Left kidney (tissue), 8 donors: ENCODE measurements at places on chromosomes 3 and 15. TPM values are rescaled to one million over a fixed set of nuclear protein-coding genes. Genes with fewer than 3 reads are reported as not detected.

The DPPA2 gene
- polyA plus RNA-seq = 1.0 TPM

The GAP43 gene
- 0.30 TPM for polyA plus RNA-seq

The CCR3 gene
- polyA plus RNA-seq = not detected

The GMPS gene
- 79.1 TPM for polyA plus RNA-seq

The MEX3B gene
- polyA plus RNA-seq = 11.1 TPM

The FAM81A gene
- polyA plus RNA-seq = 30.7 TPM

The SERPINI1 gene
- polyA plus RNA-seq = 39.9 TPM

The DPPA4 gene
- 6.1 TPM for polyA plus RNA-seq

DNA sequence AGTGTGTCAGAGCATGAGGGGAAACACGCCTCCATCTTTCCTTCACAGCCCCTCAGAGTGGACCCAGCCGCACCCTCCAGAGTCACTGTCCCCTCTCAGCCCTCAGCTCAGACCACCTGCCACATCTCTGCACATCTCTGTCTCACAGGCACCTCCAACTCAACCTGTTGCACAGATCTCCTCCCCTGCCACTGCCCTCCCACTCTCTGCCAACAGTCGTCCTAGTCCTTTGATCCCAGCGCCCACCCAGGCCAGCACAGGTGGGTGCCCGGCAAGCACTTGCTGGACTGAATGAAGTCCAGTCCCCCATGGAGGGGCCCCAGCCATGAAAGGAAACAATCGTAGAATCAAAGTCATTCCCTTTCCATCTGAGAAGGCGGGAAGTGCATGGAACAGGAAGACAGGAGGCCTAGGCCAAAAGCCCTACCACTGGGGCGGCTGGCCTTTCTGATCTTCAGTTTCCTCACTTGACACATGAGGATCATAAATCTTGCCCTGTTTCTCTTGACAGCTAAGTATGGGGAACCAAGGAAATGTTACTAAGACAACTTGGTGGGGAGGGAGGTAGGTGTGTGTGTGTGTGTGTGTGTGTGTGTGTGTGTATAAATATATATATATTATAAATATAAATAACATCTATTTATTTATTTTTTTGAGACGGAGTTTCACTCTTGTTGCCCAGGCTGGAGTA is 28.1 kb downstream of the HCN4 start:
- no peak for DNase-seq

GRCh38 chr3:105899516-105899915 is 30.7 kb upstream of the CBLB start:
- DNase-seq = no peak

DNA sequence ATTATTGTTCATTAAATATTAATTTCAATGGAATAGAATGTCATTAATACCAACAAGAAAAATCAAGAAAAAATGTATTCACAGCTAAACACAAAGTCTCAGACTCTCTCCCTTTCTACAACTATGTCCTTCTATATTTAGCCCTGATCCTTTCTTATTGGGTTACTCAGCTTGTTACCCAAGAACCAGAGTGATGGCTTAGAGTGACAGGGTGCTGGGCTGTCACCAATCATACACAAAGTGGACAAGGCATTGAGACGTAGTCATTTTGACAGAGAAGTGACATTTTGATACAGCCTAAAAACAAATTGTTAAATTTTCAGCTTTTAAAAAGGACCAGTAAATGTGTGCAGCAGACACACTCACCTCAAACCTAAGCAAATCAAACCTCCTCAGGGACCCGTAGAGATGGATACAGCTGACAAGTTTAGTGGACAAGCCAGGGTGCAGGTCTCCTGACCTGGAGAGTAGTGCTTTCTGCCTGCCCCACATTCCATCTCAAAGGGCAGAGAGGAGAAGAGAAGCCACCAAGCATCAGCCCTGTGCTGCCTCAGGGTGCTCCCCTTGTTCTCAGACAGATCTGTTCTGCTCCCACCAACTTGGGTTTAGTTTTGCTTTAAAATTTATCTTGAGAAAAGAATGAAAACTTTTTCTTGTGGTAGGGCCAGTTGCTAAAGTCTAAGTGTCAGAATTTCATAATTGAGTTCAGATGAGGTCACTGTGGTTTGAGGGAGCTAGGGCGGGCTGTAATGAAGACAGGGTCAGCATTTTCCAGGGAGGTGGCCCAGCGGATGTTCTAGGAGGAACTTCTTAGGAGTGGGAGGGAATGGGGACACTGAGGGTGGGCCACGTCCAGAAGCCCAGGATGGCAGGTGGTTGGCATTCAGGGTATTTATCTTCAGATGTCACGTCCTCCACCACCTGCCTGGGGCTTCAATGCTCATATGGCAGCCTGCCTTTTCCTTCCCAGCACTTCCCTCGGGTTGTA is 136.5 kb upstream of the TBL1XR1 start:
- DNase-seq = no peak

DNA sequence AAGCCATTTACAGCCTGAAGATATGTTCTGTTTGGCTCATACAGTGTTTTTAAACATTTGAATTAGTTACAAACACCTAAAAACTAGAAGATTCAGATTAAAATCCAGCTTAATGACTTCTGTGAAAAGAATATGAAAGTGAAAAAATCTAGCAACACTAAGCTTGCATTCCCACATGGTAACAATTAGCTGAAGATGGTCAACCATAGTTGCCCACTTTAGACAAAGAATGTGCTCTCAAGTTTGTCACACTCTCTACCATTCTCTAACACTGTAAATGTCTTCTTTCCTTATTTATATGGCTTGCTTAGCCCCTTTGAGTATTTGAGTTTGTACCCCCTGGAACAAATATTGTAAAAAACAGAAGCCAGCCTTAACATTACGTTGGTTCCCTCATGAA is 32.7 kb downstream of the HDGFL3 start:
- no peak for DNase-seq

DNA sequence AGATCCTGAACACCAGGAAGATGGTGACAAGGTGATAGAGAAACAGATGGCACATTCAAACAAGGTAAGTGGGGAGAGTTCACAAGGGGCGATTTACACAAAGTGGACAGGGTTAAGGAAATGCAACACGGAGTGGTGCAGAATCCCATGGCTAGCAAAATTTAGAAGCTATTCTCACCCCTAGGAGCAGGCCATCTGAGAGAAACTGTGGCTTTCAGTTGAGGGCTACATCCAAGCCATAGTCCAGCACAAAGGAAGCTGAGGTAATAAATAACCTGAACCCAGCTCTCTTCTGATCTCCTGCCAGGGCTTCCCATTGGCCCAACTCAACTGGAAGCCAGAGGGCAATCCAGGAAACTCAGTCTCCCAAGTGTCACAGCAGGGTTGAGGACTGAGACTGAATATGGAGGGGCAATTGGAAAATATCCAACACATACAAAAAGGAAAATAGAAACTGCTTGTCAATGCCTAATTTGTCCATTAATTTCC is 1.2 kb upstream of the ZNF445 start:
- no peak for DNase-seq

GRCh38 chr15:65690778-65691177 is 69.0 kb downstream of the SLC24A1 start:
- no peak for DNase-seq

GRCh38 chr3:190848870-190849269 is 13.6 kb downstream of the GMNC start:
- DNase-seq = no peak

GRCh38 chr3:53595660-53596059 is 101.2 kb downstream of the CACNA1D start:
- DNase-seq = no peak

DNA sequence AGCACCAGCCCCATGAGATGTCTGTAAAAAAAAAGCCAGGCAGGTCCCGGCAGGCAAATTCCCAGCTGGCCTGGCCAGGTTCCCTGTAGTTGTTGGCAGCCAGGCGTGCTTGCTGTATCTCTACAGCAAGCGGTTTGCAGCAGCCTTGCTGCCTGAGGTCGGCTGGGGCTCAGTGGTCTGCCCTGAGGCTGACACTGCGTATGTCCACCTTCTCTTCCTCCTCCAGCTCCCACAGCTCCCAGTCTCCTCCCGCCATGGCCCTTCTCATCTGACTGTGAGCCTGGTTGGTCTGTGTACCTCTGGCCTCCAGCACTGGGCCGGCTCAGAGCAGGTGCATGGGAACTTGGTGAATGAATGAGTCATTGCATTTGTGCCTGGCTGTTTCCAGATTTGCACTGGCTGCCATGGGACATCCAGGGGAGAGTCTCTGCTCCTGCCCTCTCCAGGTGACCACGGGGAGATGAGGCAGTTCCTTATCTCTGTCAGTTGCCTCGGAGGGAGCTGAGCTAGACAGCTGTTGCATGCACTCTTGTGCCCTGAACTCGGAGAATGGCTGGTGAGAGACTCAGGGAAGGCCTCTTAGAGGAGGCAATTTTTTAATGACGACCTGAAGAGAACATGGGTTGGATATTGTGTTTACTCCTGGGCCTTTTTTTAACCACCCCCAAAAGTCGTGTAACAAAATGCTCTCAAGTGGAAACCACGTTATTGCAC is 43.0 kb downstream of the SPSB4 start:
- no peak for DNase-seq

- no peak for DNase-seq
Measured at GRCh38 chr3:118097660-118098059, 937.0 kb downstream of the IGSF11 start.

DNA sequence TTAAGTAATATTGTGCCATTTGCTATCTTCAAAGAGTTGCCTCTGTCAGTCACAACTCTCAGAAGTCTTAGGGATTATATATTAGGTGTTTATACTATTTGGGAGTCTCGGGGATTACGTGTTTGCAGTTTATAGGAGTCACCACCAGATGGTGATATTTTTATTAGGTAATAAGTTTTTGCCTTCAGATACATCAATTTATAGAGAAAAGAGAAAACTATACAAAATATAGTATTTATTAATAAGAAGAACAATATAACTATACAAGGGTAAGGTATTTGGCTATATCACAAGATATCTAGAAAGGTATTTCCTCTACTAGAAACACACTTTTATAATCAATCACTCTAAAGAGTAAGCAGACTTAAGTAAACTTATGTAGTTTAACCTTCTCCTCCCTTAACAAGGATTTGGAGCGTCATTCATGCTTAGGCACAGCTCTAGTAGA is 10.7 kb upstream of the DHX36 start:
- peak; percentile 25 for DNase-seq
